ENCODE measurements at places on chromosomes 7 and 10. TPM values are rescaled to one million over a fixed set of nuclear protein-coding genes. Genes with fewer than 3 reads are reported as not detected.
A peak's percentile ranks its signal among the peaks of the same experiment; 100 is the strongest.

The GPC2 gene
- total RNA-seq: 5.5 TPM

The SLC18A3 gene
- total RNA-seq: not detected

The C10orf95 gene
- total RNA-seq: 0.34 TPM

DNA sequence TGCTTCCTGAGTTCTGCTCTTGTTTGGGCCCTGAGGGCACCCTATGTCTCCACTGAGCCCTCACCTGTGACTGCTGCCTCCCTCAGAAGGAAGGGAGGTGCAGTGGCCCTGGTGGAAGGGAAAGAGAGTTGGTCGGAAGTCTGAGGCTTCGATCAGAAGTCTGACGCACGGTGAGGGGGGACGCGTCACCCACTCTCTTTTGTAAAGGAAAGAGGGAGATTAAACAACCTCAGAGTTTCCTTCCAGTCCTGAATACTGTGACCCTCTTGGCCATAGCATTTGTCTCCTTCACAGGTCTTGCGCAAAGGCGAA, 31.4 kb upstream of the TRIM8 start:
- H3K27ac ChIP-seq: peak overlapping the region; percentile 89
- DNase-seq: peak; percentile 78
- peaks cover 5% of the 10 kb centered on the region for H3K36me3 ChIP-seq
- no peak overlapping the region for H3K4me3 ChIP-seq

DNA sequence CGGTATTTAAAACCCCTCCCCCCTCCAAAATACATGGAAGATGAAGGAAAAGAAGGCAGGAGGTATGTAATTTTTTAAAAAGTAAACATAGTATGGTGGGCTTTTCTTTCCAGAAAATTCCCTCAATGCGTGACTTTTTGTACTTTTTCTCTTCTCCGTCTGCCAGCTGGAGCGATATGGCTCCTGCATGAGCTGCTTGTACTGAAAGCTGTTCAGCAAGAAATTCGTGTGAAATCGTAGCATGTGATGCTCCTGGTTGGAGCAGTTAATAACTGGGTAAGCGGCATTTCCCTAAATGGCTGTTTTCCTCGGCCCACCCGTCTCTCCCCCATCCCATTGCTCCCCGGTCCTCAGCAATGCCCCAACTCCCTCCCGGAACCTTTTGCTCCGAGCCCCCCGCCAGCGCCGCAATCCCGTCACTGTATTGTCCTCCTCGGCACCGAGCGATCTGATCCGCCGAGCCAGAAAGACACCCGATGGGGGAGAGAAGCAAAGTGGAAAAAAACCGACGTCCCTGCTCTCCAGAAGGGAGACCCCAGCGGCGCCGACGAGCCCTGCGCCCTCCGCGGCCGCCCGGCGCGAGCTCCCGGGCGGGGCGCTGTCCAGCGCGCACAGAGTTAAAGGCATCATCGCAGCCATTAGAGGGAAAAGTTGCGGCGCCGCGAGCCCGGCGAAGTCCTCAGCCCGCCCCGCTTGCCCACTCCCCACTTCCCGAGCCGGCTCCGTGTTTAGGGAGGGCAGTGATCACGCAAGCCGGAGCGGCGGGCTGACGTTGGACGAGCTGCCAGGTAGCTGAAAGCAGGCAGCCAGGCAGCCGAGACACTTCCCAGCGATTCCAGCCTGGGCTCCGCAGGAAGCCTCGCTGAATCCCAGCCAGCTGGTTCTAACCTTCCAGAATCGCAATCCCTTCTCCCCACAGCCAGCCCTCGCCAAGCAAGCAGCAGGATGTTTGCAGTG, at the start of gene VSTM2A:
Gene VSTM2A (plus strand): TSS at position 707 of the 957 bp plus-strand sequence. CDS start 356 bp downstream, outside the sequence.
- H3K27me3 ChIP-seq: no peaks in the 10 kb centered on the region
- H3K4me1 ChIP-seq: no peaks in the 10 kb centered on the region
- DNase-seq: no peak
- H3K4me3 ChIP-seq: no peak within 1 kb of the TSS
- no peak within 1 kb of the TSS for H3K27ac ChIP-seq

- H3K27ac ChIP-seq: peak overlapping the region; percentile 29
- peaks cover 5% of the 10 kb centered on the region for H3K36me3 ChIP-seq
- H3K27me3 ChIP-seq: no peaks in the 10 kb centered on the region
Measured at GRCh38 chr10:119524720-119525070, 17.8 kb downstream of the RGS10 start.

GRCh38 chr10:62264702-62265436, 3.8 kb downstream of the RTKN2 start:
- H3K36me3 ChIP-seq: no peaks in the 10 kb centered on the region
- H3K27me3 ChIP-seq: peaks cover 6% of the 10 kb centered on the region
- no peak overlapping the region for H3K4me3 ChIP-seq
- H3K27ac ChIP-seq: no peak overlapping the region
- peaks cover 5% of the 10 kb centered on the region for H3K4me1 ChIP-seq

DNA sequence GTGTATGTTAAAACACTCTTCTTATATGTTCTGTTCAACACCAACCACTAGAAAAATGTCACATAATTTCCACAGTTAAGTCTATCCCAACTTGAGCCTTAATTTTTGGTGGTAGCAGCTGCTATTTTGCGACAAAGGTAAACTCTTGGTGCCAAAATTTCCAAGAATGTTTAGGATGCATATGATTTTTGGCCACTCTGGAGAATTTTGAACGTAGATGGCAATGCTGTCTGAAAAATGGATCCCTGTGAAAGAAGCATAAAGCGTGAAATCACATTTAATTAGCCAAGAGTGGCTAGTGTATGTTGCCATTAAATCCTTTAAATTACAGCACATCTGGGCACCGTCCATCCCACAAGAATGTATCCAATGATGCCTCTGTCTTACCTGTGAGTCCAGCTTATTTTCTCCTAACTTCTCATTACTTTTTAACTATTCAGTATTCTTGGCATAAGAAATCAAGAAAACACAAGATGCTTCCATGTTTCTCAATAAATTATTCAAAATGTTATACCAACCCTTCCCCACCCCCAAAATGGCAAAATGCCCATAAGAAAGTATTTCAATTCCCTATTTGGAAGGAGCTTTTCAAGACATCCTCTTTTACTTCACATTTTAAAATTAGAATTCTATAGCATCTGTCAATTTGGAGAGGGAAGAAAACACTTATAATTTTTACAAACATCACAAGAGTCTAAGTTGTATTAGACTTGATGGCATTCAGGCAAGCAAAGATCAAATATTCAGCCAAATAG, 12.4 kb downstream of the PTPRZ1 start:
- no peak for DNase-seq
- no peaks in the 10 kb centered on the region for H3K4me1 ChIP-seq
- no peak overlapping the region for H3K4me3 ChIP-seq
- H3K27ac ChIP-seq: no peak overlapping the region
- no peaks in the 10 kb centered on the region for H3K36me3 ChIP-seq
- no peaks in the 10 kb centered on the region for H3K27me3 ChIP-seq

Data from naive thymus-derived CD4-positive, alpha-beta T cell (primary cell).